Stimulated activated CD8-positive, alpha-beta memory T cell treated with anti-CD3 and anti-CD28 coated beads, Interleukin-2, amount 100 ng/mL, for 1 hour (primary cell): ENCODE measurements at places on chromosomes 13 and 19.

- no peak for DNase-seq
Measured at GRCh38 chr13:100273552-100273951, 184.7 kb downstream of the PCCA start.

DNA sequence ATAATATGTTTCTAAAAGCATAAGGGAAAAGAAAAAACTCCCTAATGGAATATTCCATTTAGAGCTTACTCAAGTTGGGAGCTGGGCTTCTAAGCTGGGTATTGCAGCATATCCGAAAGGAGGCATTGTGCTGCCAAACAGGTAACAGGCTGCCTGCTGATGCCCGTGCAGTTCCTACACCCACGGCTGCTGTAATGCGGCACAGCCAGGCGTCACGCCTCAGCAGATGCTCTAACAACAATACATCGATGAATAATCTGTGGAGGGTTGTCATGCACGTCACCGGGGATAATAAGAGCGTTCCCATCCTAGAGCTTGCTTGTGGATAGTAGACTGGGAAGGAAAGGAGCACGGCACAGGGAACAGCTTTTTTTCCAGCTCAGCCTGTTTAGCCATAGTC lies 1582.1 kb upstream of the SLC10A2 start:
- DNase-seq, result no peak

- no peak for DNase-seq
Measured at GRCh38 chr13:24194447-24194846, 33.9 kb downstream of the SPATA13 start.

GRCh38 chr13:50359779-50360178 lies 344.5 kb downstream of the KCNRG start:
- no peak for DNase-seq

DNA sequence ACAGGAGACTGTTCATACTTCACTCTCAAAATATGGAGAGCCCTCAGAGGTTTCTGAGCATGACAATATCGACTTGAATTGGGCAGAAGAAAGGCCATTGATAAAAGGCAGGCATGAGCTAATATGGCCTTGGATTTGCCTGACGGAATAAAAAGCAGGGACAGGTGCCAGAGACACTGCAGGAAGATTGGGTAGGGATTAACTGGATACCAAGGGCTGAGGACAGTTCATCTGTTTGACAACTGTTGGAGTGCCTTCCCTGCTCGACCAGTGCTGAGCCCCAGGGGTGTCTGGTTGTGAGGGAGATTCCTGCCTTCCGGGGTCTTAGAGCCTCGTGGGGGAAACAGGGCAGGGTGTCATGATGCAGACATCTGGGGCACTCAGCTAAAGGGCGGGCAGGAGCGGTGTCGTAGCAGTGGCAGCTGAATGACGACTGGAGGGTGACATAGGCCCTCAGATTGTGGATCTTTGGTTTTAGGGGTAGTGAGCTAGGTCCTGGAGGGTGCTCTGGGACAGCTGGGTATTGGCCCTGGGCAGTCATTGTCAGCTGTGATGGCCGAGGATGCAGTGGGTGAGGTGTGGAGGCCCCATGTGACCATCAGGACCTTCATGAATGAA lies 12.3 kb downstream of the GATAD2A start:
- DNase-seq, result no peak

GRCh38 chr19:35645680-35646511 lies 2.2 kb upstream of the COX6B1 start:
- no peak for DNase-seq

- DNase-seq, result no peak
Measured at GRCh38 chr13:29545988-29546387, 49.5 kb downstream of the SLC7A1 start.
